ENCODE measurements at places on chromosomes 7 and 10. TPM values are rescaled to one million over a fixed set of nuclear protein-coding genes. Genes with fewer than 3 reads are reported as not detected.

Gene WNT2
- total RNA-seq, result 0.89 TPM

Gene PRLHR
- not detected for total RNA-seq

Gene RBP4
- total RNA-seq, result 5.3 TPM

Gene RHOBTB1
- total RNA-seq, result 7.7 TPM

Gene TUBAL3
- not detected for total RNA-seq

Measured in thyroid gland (tissue), 4 donors.